ENCODE measurements at places on chromosomes 13 and 19.

DNA sequence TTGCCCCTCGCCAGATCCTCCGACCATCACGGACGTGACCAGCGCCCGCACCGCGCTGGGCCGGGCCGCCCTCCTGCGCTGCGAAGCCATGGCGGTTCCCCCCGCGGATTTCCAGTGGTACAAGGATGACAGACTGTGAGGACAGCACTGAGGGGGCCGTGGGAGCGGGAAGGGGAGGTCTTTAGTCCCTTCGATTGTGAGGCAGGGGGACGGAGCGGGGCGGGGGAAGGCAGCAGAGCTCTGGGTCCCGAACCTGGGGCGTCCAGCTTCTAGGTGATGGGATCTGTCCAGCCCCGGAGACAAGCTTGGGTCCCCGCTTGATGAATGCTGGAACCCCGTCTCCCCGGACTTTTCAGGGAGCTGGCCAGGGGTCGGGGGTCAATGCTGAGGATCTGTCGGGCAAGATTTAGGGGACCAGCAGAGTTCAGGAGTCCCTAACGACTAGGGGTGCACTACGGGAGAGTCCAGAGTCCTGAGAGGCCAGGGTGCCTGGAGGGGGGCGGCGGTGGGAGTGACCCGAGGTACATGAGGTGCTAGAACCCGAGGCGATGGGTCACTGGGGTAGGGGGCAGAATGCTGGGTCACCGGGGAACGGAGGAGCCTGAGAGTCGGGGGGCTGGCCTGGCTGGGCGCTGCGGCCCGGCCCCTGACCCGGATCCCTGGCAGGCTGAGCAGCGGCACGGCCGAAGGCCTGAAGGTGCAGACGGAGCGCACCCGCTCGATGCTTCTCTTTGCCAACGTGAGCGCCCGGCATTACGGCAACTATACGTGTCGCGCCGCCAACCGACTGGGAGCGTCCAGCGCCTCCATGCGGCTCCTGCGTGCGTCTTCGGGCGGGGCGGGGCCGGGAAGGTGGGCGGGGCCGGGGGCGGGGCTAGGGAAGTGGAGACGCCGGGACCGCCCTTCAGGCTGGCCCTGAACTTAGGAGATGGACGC, 14.6 kb downstream of the VSIG10L start:
- peak; percentile 50 for DNase-seq
- H3K27ac ChIP-seq: no peak overlapping the region
- H3K4me3 ChIP-seq: no peak overlapping the region
- H3K27me3 ChIP-seq: peaks cover 75% of the 10 kb centered on the region

GRCh38 chr13:45492538-45492937, 27.8 kb downstream of the COG3 start:
- DNase-seq: no peak
- H3K27ac ChIP-seq: no peak overlapping the region
- H3K27me3 ChIP-seq: no peaks in the 10 kb centered on the region
- H3K4me1 ChIP-seq: no peaks in the 10 kb centered on the region

- DNase-seq: no peak
- no peak overlapping the region for H3K4me3 ChIP-seq
- no peaks in the 10 kb centered on the region for H3K4me1 ChIP-seq
- no peak overlapping the region for H3K27ac ChIP-seq
- no peaks in the 10 kb centered on the region for H3K36me3 ChIP-seq
These were observed 19.6 kb upstream of the PTPRS start for GRCh38 chr19:5360003-5360780.

DNA sequence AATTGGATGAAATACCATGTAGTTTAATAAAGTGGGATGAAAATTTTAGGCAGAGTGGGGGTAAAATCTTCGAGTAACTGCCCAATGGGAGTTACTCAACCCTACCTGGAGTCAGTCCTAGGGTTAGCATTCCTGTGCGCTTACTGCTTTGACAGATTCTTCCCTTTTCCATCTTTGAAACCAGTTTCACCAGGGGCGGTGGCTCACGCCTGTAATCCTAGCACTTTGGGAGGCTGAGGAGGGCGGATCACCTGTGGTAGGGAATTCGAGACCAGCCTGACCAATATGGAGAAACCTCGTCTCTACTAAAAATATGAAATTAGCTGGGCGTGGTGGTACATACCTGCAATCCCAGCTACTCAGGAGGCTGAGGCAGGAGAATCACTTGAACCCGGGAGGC, 37.0 kb upstream of the CXCL17 start:
- no peaks in the 10 kb centered on the region for H3K36me3 ChIP-seq
- no peak for DNase-seq
- no peak overlapping the region for H3K27ac ChIP-seq

DNA sequence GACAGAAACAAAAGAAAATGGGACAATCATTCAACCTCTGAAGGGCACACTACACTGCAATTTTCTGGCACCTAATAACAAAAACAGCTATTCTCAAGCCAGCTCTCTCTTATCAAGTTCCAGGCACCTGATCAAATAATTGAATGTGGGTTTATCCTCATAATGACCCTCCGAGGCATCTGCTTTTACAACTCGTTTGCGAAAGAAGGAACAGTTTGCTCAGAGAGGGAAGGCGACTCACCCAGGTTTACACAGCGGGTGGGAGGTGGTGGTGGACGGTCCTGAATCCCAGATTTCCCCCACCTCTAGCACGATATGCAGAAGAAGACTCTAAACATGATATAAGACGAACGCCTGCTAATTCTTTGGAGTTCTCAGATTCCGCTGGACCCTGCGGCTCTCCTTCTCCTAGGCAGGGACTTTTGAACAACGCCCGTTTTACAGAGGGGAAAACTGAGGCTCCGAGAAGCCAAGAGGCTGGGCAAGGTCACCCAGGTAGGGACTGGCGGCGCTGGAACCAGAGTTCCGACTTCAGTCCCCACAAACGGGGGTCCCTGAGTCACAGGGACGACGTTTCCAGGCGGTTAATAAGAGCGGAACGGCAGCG, 641 bp downstream of the SGTA start:
- H3K27ac ChIP-seq: peak overlapping the region; percentile 97
- H3K27me3 ChIP-seq: no peaks in the 10 kb centered on the region
- H3K4me3 ChIP-seq: peak overlapping the region; percentile 89
- no peaks in the 10 kb centered on the region for H3K36me3 ChIP-seq
